Stimulated activated CD8-positive, alpha-beta memory T cell treated with anti-CD3 and anti-CD28 coated beads, Interleukin-4, amount 100 ng/mL, for 1 hour (primary cell): ENCODE measurements at places on chromosomes 13 and 19.

DNA sequence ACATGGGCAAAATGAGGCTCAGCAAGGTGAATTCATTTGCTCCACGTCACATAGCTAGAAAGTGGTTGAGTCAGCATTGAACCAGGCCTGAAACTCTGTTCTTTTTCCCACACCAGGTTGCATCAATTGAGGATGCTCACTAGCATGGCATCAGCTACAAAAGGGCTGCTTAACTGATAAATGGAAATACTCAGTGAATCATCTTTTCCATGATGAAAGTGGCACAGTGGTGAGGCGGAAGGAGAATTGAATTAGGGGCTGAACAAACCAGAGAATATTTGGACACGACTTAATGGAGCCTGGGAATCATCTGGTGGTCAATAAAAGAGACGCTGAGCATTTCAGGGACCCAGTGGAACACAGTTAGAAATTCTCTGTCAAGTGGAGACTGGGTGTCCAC is 320.1 kb upstream of the MAB21L1 start:
- no peak for DNase-seq

DNA sequence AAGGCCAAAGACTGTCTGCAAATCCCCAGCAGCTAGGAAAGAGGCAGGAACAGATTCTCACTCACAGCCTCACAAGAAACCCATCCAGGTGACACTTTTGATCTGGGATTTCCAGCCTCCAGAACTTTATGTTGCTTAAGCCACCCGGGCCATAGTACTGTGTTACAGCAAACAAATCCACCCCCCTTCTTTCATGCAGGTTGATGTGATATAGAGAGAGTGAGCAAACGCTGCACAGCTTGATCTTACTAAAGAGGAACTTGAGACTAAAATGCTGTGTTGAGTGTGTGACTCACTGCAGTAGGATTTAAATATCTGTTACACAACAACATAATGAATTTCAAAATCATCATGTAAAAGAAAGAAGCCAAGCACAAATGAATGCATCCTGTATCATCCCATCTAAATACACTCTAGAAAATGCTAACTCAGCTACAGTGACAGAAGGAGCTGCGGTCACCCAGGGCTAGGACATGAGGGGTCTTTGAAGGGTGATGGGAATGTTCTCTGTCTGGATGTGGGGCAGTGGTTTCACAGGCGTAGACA is 32.2 kb downstream of the RCBTB2 start:
- no peak for DNase-seq

GRCh38 chr19:35901055-35901644 is 810 bp upstream of the NFKBID start:
- no peak for DNase-seq

GRCh38 chr19:42634409-42635232 is 39.9 kb upstream of the CEACAM8 start:
- DNase-seq = no peak

DNA sequence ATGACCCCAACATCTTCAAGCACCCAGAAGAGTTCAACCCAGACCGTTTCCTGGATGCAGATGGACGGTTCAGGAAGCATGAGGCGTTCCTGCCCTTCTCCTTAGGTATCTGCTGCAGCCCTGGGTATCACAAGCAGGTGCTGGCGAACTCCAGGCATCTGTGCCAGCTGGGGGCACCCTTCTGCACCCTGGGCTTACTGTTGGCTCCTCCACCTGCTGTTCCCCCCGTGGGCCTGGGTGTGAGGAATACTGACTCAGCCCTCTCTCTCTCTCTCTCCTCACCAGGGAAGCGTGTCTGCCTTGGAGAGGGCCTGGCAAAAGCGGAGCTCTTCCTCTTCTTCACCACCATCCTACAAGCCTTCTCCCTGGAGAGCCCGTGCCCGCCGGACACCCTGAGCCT is 13.0 kb downstream of the CYP2S1 start:
- DNase-seq = no peak

- no peak for DNase-seq
Measured at GRCh38 chr13:20521364-20522115, 4.1 kb downstream of the CRYL1 start.

- DNase-seq = no peak
Measured at GRCh38 chr13:79662882-79663281, 181.9 kb downstream of the NDFIP2 start.

GRCh38 chr19:11254666-11255065 is 7.7 kb downstream of the DOCK6 start:
- no peak for DNase-seq

DNA sequence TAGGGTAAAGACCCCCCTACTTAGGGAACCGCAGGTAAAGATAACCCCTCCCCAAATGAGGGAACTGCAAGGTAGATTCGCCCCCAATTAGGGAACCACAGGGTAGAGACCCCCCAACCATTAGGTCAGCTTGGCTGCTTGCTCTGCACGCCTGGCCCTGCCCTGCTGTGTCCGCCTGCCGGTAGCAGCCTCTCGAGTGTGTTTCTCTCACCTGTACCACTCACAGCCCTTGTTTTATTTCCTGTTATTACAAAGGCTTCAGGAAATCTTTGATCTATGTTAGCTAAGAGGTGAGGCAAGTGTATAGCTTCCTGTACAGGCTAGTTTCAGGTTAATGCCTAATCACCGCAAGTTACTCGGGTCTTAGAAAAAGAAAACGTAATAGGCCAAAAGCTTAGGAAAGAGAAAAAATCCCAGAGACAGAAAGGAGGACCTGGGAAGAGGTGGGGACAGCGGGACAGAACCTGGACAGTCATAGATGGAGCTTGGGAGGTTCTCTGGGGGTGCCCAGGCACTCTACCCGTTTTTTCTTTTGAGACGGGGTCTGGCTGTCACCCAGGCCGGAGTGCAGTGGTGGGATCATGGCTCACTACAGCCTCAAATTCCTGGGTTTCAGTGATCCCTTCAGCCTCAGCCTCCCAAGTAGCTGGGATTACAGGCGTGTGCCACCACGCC is 23.1 kb upstream of the EIF3G start:
- no peak for DNase-seq

GRCh38 chr13:76976490-76976889 is 15.4 kb upstream of the CLN5 start:
- no peak for DNase-seq

DNA sequence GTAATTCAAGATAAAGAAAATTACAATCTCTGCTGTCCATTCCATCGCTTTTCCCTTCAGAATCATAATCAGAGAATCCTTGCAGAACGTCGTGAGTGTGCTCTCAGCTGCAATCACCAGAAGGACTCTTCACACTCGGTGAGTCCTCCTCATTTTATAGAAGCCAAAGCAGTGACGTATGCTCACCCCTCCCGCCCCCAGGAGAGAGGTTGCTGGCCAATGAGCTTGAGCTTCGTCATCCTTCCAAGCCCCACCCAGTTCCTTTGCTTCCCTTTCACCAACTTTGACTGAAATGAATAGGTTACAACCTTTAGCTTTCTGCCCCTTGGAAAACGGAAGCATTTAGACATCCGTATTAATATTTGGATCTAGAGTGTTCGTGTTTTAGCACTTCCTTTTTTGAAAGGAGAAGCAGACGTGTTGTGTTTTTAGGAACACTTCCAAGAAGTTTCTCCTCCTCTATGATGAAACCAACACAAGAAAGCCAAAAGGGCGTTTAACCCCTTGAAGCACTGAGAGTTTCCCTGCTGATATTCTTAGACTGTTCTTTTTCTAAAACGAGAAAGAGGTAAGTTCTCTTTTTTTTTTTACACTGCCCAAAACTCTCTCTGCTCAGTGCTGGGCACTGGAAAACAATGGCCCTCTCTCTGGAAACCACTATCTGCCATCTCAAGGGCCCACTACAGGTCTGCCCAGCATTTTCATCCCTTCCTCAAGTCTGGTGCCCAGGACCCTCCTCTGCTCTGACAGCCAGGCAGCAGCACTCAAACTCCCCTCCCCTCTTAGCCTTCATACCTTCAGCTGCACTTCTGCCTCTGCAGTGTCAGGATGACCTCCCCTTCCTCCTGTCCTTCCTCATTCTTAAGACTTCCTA is 44.3 kb upstream of the CEACAM21 start:
- peak; percentile 50 for DNase-seq

DNA sequence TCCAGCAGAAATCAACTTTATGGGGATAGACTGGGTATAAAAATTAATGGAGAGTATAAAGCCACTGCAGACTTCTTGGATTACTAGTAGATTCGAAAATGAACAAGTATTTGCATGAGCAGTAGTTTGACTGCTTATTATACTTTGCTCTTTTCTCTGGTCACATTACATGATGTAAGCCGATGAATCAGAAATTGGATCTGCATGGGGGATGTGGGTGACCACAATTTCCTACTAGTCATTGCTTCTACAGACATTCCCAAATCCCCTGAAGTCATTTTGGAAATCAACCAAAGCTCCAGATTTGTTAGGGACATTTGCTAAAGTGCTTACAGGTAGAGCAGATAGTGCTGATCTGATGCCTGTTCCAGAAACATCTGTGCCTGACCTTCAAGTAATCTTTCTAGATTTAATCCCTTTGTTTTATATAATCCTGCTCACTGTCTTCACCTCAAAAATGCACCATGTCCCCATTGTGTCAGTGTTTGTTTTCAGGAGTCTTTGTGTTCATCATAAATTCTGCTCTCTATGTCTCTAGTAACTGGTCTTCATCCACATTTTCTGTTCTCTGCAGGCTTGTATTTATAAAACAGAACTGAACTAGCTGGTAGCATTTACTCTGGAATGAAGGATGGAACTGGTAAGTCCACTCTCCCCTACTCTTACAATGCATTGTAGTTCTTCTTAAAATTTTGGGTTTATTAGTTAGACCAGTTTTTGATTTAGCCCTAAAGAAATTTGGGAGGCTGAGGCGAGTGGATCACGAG is 201.5 kb upstream of the CSNK1A1L start:
- no peak for DNase-seq

DNA sequence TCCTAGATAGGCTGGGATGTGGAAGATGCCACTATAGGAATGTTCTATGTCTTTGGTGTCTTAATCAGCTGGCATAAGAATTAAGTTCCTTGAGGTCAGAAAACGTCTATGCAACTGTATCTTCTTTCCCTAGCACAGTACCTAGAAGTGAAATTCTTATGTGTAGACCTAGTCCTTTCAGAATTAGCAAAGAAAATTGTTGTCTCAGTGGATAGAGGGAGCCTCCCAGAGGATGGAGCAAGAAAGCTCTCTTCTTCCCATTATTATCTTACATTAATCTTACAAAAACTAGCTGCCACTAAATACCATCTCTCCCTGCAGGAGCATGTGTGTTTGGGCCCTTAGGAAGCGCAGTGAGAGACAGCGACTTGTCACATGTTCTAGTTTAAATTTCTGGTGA is 11.6 kb downstream of the CLDN10 start:
- no peak for DNase-seq

- DNase-seq = no peak
Measured at GRCh38 chr19:14218620-14219330, 12.8 kb upstream of the ADGRL1 start.

DNA sequence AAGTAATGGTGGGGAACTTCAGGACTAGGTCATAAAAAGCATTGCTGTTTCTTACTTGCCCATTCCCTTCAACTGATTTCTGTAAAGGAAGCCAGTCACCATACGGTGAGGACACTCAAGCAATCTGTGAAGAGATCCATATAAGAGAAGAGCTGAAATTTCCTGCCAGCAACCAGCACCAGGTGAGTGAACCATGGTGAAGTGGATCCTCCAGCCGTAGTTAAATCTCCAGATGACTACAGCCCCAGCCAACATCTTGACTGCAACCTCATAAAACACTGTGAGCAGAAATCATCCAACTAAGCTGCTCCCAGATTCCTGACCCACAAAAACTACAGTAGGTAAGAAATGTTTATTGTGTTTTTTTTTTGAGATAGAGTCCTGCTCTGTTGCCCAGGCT is 3.8 kb upstream of the SLC6A16 start:
- DNase-seq = no peak

DNA sequence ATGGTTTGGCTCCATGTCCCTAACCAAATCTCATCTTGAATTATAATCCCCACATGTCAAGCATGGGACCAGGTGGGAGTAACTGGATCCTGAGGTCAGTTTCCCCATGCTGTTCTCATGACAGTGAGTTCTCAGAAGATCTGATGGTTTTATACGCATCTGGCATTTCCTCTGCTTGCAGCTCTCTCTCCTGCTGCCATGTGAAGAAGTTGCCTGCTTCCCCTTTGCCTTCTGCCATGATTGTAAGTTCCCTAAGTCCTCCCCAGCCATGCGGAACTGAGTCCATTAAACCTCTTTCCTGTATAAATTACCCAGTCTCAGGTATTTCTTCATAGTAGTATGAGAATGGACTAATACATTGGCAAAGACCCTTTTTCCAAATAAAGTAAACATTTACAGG is 96.8 kb downstream of the TSHZ3 start:
- no peak for DNase-seq

DNA sequence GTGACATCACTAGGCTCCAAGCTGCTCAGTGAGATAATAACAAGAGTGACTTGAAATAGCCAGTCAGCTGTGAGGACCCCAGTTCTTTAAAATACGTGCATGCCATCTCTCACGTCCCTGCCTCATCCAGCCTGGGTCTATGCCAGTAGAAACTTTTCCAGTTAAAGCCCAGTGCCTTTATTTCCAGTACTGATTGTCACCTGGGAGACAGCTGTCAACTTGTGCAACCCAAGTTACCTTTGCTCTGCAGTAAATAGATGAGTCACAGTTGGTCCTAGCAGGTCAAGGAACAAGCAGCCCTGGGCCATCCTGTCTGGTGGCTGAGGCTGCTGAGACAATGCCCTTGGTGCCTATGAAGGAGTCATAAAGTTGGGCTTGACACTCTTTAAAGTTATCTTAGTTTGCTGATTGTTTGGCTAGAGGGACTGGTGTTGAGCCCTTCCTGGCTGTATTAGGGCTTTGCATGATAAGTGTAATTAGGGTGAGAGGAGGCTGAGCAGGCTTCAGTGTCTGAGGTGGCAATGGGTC is 228.7 kb downstream of the LACC1 start:
- no peak for DNase-seq

GRCh38 chr19:41548954-41549688 is 26.8 kb upstream of the CEACAM21 start:
- DNase-seq = peak; percentile 60

GRCh38 chr13:80297094-80297493 is 43.8 kb downstream of the SPRY2 start:
- no peak for DNase-seq

DNA sequence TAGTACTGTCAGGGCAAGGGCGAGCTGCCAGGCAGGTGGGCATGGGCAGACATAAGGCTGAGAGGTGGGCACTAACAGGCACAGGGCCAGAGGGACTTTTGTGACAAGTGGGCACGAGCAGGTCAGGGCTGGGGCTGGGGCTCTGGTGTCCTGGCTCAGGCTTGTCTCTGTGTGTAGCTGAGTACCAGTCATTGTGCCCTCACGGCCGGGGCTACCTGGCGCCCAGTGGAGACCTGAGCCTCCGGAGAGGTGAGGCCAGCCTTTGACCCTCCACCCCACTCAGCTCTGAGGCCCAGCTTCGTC is 21.6 kb downstream of the LTBP4 start:
- DNase-seq = no peak

DNA sequence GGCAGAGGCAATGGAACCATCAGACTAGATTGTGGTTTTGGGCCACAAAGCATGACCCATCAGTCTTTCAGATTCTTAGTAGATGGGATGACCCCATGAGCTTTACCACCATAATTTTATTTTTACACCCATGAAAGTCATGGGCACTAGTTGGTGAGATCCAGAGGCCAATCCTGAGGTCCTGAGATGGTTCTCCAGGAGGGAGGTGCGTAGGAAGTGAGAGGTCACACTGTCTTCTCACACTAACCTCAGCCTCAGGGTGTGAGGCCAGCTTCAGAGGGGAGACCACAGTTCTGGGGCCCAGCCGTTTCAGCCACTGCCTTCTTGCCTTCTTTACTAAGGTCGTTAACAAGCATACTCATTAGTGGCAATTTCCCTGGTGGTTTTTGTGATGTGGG is 106.4 kb downstream of the AKAP11 start:
- no peak for DNase-seq
